ENCODE measurements at places on chromosomes 5 and 9.

GRCh38 chr5:83397658-83398057, 73.9 kb upstream of the VCAN start:
- DNase-seq = no peak

GRCh38 chr5:135398160-135398854, 724 bp downstream of the MACROH2A1 start:
- DNase-seq = peak; percentile 67

GRCh38 chr9:16267281-16268066, 603.0 kb downstream of the BNC2 start:
- no peak for DNase-seq

- no peak for DNase-seq
Measured at GRCh38 chr9:136412962-136413361, 2.5 kb downstream of the PMPCA start.

DNA sequence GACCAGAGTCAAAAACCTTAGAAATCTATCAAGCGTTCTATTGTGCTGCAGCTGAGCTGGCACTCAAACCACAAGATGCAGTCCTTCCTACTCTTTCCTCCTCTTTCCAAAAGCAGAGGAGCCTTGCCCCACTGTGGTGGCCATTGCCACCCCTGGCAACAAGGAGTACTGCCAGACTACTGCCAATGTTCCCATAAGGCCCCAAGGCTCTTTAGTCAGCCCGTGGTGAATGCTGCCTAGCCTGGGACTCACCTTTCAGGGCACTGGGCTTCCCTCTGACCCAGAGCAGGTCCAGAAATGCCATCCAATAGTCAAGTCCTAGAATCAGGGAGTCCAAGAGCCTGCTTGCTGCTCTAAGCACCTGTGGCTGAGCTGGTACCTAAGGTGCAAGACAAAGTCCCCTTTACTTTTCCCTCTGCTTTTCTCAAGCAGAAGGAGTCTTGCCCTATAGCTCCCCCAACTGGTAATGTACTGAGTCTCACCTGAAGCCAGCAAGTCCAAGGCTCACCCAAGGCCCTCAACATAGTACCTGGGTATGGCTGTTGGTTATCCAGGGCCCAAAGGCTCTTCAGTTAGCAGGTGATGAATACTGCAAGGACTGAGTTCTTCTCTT, 219.4 kb downstream of the ATPSCKMT start:
- DNase-seq = no peak

- no peak for DNase-seq
Measured at GRCh38 chr5:14199902-14200301, 56.8 kb downstream of the TRIO start.

DNA sequence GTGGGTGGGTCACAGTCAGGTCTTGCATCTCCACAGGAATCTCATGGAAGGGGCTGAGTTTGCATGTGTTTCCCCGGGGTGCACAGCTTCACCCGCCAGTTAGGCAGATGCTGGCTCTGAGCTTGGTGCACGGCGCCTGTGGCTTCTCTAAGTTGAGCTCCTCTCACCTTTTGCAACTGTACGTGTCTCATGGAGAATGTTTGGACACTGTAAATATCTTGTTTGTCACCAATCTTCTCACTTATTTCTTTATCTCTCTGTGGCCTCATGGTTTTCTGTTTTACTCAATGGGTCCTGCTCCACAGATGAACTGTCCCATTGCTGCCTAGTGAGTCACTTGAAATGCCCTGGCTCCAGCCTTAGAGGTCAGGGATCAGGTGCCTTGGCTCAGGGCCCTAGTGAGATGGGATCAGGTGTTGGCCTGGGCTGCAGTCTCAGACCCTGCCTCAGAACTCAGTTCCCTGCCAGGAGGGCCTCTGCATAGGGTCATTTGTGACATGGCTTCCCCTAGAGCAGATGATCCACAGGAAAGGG, 61.6 kb downstream of the WNK2 start:
- no peak for DNase-seq

DNA sequence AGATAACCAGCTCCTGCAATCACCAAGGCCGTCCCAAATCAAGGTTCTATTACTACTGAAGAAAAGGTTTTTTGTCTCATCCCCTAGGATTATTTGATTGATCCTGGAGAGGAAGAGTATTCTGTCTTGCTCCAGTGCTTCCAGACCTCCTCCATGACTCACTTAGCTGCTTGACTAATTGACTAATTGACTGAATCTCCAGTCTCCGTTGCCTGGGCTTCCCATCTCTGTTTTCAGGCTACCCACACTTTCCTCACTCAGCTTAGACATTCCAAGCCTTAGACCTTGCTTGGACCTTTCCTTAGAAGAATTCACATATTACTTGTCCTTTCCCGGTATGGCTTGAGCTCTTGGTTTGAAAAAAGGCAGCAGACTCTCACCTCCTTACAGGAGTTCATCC, 60.6 kb downstream of the FRMD3 start:
- DNase-seq = no peak

DNA sequence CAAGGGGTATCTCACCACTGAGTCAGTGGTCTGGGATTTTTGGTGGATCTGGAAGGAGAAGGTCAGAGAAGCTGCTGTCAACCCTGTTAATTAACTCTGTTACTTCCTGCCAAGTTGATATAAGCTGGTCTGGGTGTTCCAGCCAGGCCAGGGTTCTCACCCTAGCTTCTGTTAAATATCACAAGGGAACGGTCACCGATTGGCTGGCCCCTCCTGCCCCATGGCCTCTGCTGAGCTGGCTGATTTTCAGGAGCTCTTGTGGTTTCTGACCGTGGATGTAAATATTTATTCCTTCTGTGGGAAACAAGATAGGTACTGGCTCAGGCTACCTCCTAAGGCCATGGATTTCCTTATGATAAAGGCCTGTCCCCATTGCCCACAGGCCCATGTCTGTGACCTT, 1.0 kb downstream of the ADAMTS13 start:
- no peak for DNase-seq

DNA sequence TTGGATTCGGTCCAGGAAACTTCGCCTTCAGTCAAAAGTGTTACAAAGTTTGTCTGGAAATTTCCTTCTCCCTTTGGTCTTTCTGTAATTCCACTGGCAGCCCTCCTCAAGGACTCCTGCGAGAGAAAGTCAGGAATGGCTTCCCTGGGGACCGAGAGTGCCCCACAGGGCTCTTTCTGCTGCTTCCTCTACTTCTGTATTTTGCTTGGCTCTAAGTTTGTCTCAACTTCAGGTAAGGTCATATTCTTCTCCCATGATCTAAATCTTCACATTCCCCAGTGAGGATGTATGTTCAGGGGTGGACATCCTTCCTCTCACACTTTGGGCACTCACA, 10.3 kb upstream of the RIOK2 start:
- DNase-seq = no peak

DNA sequence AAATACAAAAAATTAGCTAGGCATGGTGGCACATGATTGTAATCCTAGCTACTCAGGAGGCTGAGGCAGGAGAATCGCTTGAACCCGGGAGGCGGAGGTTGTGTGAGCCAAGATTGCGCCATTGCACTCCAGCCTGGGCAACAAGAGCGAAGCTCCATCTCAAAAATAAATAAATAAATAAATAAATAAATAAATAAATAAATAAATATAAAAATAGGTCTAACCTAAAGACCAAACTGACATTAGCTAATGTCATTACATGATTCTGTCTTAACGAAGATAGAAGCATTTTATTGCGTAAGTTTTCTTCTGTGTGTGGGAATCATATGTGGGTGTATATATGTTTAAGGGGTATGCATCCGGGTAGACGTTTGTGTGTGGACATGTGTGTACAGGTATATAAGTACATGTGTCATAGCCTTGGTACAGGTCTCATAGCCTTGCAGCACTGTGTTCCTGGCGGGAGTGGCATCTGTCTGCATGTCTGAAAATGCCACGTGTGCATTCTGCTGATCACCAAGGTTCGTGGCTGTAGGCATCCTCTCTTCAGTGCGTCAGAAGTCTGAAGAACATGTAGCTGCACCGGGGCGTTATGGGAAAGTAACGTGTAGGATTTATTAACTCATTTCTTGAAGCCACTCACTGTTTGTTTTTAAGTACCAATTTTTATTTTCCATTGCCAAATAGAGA, 298.1 kb downstream of the NR3C1 start:
- no peak for DNase-seq

DNA sequence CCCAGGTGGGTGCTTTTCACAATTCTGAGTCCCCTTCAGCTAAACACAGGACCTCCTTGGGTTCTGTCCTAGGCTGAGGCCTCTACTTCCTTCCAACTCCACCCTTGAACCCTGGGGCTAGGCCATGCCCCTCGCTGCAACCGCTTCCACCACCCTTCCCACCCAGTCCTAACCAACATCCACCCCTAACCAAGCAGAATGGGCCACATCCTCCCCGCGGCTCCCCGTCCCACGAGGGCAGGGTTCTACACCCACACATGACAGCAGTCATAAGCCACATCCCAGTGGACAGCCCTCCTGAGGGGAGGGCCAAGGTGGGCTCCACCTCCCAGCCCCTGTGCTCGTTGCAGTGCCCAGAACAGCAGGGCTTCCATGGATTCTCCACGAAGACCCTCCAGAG, 65.8 kb downstream of the SHB start:
- DNase-seq = no peak
